ENCODE measurements at places on chromosomes 2 and 18.

DNA sequence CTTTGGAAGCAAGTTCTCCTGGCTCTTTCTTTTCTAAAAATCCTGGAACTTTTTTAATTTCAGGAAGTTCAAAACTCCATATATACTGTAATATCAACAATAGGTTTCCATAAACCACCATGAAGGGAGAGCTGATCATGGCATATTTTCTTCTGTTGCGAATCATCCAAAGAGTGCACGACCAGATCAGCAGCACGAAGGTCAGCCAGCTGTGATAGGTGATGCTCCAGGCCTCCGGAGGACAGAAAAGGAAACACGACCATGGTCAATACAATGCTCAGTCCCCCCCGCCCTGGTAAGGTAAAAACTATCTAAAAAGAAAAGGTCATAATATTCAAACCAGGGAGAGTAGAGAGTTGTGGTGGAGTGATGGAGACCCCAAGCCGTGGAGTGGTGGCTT lies 268.9 kb downstream of the NAPG start:
- no peak for DNase-seq

- DNase-seq = no peak
Measured at GRCh38 chr2:16537347-16537746, 128.3 kb downstream of the CYRIA start.

GRCh38 chr2:160324917-160325316 lies 124.8 kb upstream of the ITGB6 start:
- DNase-seq = no peak

GRCh38 chr2:152759290-152760072 lies 41.1 kb downstream of the ARL6IP6 start:
- DNase-seq = no peak

GRCh38 chr2:61707984-61708852 lies 145.6 kb downstream of the FAM161A start:
- DNase-seq = no peak

DNA sequence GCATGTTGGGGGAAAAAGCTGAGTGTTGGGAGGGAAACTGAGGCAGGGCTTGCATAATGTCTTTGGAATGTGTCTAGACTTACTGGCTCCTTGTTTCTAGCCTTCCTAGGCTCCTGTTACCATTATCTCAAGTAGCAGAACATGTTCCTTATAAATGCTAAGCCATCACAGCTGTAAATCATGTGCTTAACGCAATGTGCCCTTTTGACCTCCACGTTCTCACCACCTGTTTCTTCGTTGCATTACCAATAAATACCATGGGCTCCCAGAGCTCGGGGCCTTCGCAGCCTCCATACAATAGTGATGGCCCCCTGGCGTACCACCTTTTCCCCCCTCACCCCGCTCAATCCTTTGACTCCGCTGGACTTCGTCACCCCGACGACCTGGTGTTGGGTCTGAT lies 54.0 kb upstream of the CWC22 start:
- DNase-seq = no peak

- no peak for DNase-seq
Measured at GRCh38 chr2:59804732-59805131, 748.7 kb downstream of the BCL11A start.
